Thoracic aorta (tissue), 2 donors: ENCODE measurements at places on chromosomes 13 and 19. TPM values are rescaled to one million over a fixed set of nuclear protein-coding genes. Genes with fewer than 3 reads are reported as not detected.

DKKL1 gene
- total RNA-seq = 0.95 TPM

- no peaks in the 10 kb centered on the region for H3K27me3 ChIP-seq
- H3K27ac ChIP-seq = no peak overlapping the region
Measured at GRCh38 chr19:57267291-57267690, 13.0 kb upstream of the ZNF460 start.

GRCh38 chr13:102128216-102128810, 273.5 kb downstream of the FGF14 start:
- DNase-seq = no peak
- no peaks in the 10 kb centered on the region for H3K36me3 ChIP-seq
- no peak overlapping the region for H3K4me3 ChIP-seq
- no peaks in the 10 kb centered on the region for H3K27me3 ChIP-seq

CLDN10 gene
- not detected for total RNA-seq

DNA sequence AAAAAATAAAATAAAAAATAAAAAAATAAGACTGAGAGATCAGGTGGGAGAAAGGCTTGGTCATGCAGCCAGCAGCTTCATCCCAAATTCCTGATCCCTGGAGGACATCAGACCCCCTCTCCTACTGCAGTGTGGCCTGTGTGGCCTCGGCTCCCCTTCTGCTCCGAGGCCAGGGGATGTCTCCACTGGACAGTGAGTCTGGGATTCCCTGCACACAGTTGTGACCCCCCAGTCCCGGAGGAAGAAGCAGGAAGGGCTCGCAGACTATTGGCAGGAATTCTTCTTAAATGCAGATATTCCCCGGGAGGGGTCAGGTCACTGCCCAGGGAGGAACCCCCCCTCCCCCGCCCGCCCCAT, 41.9 kb downstream of the ZNF627 start:
- H3K36me3 ChIP-seq = no peaks in the 10 kb centered on the region
- no peak for DNase-seq
- no peaks in the 10 kb centered on the region for H3K4me1 ChIP-seq
- no peaks in the 10 kb centered on the region for H3K27me3 ChIP-seq

GRCh38 chr19:39325778-39326665, 5.4 kb upstream of the LRFN1 start:
- no peak overlapping the region for H3K27ac ChIP-seq
- no peaks in the 10 kb centered on the region for H3K36me3 ChIP-seq
- H3K4me3 ChIP-seq = no peak overlapping the region
- H3K27me3 ChIP-seq = no peaks in the 10 kb centered on the region
- no peak for DNase-seq

TTYH1 gene
- total RNA-seq = not detected

GRCh38 chr19:51456541-51457290, 1.5 kb downstream of the SIGLEC8 start:
- no peaks in the 10 kb centered on the region for H3K36me3 ChIP-seq
- H3K4me1 ChIP-seq = no peaks in the 10 kb centered on the region
- no peaks in the 10 kb centered on the region for H3K27me3 ChIP-seq
- no peak overlapping the region for H3K4me3 ChIP-seq
- no peak for DNase-seq

WDR87 gene
- not detected for total RNA-seq

GRCh38 chr13:47480121-47480520, 521.0 kb downstream of the SUCLA2 start:
- H3K4me3 ChIP-seq = no peak overlapping the region
- no peak overlapping the region for H3K27ac ChIP-seq
- no peaks in the 10 kb centered on the region for H3K36me3 ChIP-seq
- no peak for DNase-seq
- no peaks in the 10 kb centered on the region for H3K4me1 ChIP-seq
- no peaks in the 10 kb centered on the region for H3K27me3 ChIP-seq

MIR17HG gene
- total RNA-seq = 2.7 TPM

- H3K36me3 ChIP-seq = no peaks in the 10 kb centered on the region
- peak within 1 kb of the TSS; percentile 62 for H3K4me3 ChIP-seq
- peaks cover 28% of the 10 kb centered on the region for H3K4me1 ChIP-seq
- H3K27ac ChIP-seq = peak within 1 kb of the TSS; percentile 11
- DNase-seq = no peak
- no peaks in the 10 kb centered on the region for H3K27me3 ChIP-seq
Measured at GRCh38 chr19:35134601-35135242, at the start of gene LGI4. TSS of gene LGI4 (minus strand) at chr19:35135059. CDS start at chr19:35134680, 379 bp downstream.

DNA sequence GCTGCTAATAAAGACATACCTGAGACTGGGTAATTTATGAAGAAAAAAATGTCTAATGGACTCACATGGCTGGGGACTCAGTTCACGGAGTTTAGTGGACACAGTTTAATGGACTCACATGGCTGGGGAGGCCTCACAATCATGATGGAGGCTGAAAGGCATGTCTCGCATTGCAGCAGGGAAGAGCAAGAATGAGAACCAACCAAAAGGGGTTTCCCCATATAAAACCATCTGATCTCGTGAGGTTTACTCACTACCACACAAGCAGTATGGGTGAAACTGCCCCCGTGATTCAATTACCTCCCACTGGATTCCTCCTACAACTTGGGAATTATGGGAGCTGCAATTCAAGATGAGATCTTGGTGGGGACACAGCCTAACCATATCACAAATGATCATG, 1181.2 kb downstream of the PCDH9 start:
- no peak for DNase-seq
- H3K4me1 ChIP-seq = no peaks in the 10 kb centered on the region
- no peaks in the 10 kb centered on the region for H3K27me3 ChIP-seq
- no peak overlapping the region for H3K27ac ChIP-seq
- no peaks in the 10 kb centered on the region for H3K36me3 ChIP-seq
- H3K4me3 ChIP-seq = no peak overlapping the region

FBN3 gene
- not detected for total RNA-seq

DNA sequence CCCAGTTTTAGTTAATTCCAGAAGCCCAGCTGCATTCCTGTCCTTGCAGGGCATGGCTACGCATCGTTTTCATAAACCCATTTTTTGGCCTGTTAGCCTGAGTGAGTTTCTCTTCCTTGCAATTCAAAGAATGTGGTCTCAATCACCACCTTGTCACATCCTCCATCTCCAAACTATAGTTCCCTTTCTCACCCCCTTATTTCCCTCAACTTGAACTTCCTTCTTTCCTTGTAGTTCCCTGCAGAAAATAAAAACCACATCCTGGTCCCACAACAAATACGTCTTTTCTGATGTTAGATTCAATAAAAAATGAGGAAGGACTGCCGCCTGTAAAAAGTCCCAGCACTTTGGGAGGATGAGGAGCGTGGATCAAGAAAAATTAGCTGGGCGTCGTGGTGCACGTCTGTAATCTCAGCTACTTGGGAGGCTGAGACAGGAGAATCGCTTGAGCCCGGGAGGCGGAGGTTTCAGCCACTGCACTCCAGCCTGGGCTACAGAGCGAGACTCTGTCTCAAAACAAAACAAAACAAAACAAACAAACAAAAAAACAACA, 13.2 kb downstream of the ADGRE3 start:
- H3K27me3 ChIP-seq = no peaks in the 10 kb centered on the region
- DNase-seq = no peak
- no peaks in the 10 kb centered on the region for H3K4me1 ChIP-seq

DNA sequence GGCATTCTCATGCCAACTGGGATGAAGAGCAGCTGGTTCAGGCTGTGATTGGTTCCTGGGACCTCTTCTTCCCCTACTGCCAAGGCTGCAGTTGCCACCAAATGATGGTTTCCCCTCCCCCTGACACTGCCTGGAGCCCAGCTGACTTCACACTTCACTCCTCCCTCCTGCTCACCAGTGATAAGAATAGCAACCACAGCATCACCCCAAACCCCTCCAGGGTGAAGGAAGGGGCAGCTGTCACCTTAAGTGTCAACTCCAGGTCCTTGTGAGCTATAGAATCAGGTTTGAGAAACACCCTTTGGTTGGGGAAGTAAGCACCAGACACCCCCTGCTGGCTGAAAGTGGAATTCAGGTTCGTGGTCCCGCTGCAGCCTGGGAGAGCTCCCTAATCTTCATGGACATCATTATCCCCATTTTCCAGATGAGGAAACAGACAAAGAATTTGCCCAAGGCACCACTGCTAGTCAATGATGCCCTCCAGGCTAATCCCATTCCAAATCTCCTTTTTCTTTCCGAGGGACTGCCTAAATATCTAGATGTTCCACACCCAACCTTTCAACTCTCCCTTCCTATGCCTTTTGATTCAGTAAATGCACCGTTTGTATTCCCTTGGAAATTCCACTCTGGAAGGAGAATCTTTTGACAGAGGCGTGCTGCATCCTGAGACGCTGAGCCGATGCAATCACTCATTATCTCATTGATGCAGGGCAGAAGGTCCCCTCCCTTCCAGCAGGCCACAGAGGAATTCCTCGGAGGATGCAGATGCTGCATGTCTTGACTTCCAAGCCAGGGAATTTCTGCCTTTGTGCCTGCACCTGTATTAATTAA, 50.6 kb upstream of the UQCRFS1 start:
- H3K27ac ChIP-seq = no peak overlapping the region
- no peak overlapping the region for H3K4me3 ChIP-seq
- H3K36me3 ChIP-seq = no peaks in the 10 kb centered on the region

CYP4F8 gene
- not detected for total RNA-seq

DNA sequence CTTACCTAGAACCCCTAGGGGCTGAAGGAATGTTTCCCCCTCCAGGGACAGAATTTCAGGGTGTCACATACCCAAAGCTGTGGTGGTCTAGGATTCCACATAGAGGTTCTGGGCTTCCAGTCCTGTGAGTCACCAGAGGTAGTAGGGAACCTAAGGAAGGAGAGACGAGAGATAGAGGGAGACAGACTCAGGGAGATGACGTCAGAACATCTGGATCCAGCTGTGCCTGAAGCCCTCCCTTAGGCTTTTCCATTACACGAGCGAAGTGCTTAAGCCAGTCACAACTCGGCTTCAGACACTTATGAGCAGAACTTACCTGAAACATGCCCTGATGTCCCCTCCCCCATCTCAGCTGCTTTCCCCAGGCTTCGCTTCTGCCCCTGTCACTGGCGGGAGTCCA, 11.8 kb upstream of the SELENOW start:
- DNase-seq = no peak
- no peaks in the 10 kb centered on the region for H3K4me1 ChIP-seq
- no peak overlapping the region for H3K27ac ChIP-seq
- H3K4me3 ChIP-seq = no peak overlapping the region
- H3K27me3 ChIP-seq = no peaks in the 10 kb centered on the region
- H3K36me3 ChIP-seq = no peaks in the 10 kb centered on the region

DNA sequence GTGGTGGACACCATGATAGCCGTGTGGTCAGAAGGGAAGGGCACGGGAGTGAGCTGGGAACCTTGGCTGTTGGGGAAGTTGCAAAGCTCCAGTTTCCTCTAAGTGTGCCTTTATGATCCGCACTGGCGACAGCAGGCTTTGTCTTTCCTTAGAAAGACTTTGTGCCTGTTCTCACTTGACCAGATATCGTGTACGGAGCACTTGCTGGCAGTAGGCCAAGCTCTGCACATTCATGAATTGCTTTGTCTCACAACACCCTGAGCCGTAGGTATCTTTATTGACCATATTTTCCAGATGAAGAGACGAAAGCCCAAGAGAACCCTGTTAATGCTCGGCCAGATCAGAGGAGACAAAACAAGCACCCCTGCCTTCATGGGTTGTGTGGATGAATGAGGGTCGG, 15.1 kb downstream of the CUL4A start:
- no peaks in the 10 kb centered on the region for H3K27me3 ChIP-seq
- H3K4me3 ChIP-seq = no peak overlapping the region
- H3K36me3 ChIP-seq = peaks cover 34% of the 10 kb centered on the region
- H3K4me1 ChIP-seq = no peaks in the 10 kb centered on the region

GRCh38 chr19:33254245-33254824, 28.7 kb upstream of the SLC7A10 start:
- DNase-seq = no peak
- no peaks in the 10 kb centered on the region for H3K4me1 ChIP-seq
- H3K36me3 ChIP-seq = no peaks in the 10 kb centered on the region
- H3K4me3 ChIP-seq = no peak overlapping the region
- H3K27ac ChIP-seq = no peak overlapping the region

- H3K27me3 ChIP-seq = no peaks in the 10 kb centered on the region
- no peak overlapping the region for H3K27ac ChIP-seq
- H3K4me1 ChIP-seq = no peaks in the 10 kb centered on the region
- no peaks in the 10 kb centered on the region for H3K36me3 ChIP-seq
Measured at GRCh38 chr13:53250977-53251376, 222.4 kb downstream of the OLFM4 start.

- H3K27me3 ChIP-seq = no peaks in the 10 kb centered on the region
- H3K36me3 ChIP-seq = no peaks in the 10 kb centered on the region
- no peaks in the 10 kb centered on the region for H3K4me1 ChIP-seq
- DNase-seq = no peak
- no peak overlapping the region for H3K4me3 ChIP-seq
- H3K27ac ChIP-seq = no peak overlapping the region
Measured at GRCh38 chr19:374183-374885, 29.7 kb upstream of the MIER2 start.

DNA sequence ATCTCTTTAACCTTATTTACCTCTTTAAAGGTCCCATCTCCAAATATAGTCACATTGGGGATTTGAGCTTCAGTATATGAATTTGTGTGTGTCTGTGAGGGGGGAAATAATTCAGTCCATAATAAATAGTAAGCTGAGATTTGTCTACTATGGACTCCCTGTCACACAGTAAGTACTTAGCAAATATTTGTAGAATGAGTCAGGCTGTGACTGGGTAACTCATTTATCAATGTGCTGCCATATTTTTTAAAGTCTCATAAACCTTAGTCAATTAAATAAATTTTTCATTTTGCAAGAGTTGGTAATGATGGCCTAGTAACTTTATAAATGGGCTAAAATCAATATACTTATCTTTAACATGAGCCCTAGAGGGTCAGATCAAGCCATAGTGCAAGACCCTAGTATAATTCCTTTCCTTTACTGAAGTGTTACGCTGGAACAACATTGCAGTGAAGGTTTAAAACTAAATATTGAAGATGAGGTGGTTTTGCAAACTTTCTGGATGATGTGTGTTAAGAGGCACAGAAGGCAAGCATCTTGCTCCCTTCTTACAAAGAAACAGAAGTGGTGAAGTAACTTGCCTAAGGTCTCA, 305.1 kb downstream of the KCNRG start:
- no peak overlapping the region for H3K27ac ChIP-seq
- no peak overlapping the region for H3K4me3 ChIP-seq
- no peaks in the 10 kb centered on the region for H3K36me3 ChIP-seq

- no peaks in the 10 kb centered on the region for H3K27me3 ChIP-seq
- no peak for DNase-seq
- no peak overlapping the region for H3K27ac ChIP-seq
- no peak overlapping the region for H3K4me3 ChIP-seq
Measured at GRCh38 chr13:94119360-94119936, 360.0 kb downstream of the DCT start.

OR7D2 gene
- total RNA-seq = not detected
